ENCODE measurements at places on chromosomes 6 and 20.

- DNase-seq, result peak; percentile 39
Measured at GRCh38 chr20:3716195-3716834, 3.9 kb upstream of the SIGLEC1 start.

DNA sequence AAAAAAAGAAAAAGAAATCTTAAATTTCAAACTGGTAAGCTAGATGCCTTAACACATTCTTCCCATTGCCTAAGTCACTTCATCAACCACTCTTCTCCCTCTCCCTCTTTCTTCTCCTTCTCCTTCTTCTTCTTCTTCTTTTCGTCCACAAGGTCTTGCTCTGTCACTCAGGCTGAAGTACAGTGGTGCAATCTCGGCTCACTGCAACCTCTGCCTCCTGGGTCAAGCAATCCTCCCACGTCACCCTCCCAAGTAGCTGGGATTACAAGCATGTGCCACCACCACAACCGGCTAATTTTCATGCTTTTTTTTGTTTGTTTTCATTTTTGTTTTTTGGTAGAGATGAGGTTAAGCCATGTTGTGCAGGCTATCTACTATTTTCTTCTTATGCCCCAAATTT lies 60.2 kb downstream of the GPR63 start:
- DNase-seq, result no peak

DNA sequence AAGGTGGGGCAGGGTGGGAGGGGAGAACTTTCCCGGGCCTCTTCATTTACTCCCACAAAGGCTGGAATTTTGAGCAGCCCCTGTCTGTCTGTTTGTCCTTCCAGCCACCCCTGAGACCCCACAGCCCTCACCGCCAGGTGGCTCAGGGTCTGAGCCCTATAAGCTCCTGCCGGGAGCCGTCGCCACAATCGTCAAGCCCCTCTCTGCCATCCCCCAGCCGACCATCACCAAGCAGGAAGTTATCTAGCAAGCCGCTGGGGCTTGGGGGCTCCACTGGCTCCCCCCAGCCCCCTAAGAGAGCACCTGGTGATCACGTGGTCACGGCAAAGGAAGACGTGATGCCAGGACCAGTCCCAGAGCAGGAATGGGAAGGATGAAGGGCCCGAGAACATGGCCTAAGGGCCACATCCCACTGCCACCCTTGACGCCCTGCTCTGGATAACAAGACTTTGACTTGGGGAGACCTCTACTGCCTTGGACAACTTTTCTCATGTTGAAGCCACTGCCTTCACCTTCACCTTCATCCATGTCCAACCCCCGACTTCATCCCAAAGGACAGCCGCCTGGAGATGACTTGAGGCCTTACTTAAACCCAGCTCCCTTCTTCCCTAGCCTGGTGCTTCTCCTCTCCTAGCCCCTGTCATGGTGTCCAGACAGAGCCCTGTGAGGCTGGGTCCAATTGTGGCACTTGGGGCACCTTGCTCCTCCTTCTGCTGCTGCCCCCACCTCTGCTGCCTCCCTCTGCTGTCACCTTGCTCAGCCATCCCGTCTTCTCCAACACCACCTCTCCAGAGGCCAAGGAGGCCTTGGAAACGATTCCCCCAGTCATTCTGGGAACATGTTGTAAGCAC lies 46.0 kb upstream of the TTPAL start:
- no peak for DNase-seq

GRCh38 chr6:159969921-159970320 lies 1.0 kb downstream of the IGF2R start:
- DNase-seq, result peak; percentile 32

- DNase-seq, result no peak
Measured at GRCh38 chr6:134061440-134061839, 9.0 kb upstream of the SLC2A12 start.
